ENCODE measurements at places on chromosomes 1 and 21.

- DNase-seq = no peak
Measured at GRCh38 chr21:21750124-21750825, 752.1 kb downstream of the NCAM2 start.

DNA sequence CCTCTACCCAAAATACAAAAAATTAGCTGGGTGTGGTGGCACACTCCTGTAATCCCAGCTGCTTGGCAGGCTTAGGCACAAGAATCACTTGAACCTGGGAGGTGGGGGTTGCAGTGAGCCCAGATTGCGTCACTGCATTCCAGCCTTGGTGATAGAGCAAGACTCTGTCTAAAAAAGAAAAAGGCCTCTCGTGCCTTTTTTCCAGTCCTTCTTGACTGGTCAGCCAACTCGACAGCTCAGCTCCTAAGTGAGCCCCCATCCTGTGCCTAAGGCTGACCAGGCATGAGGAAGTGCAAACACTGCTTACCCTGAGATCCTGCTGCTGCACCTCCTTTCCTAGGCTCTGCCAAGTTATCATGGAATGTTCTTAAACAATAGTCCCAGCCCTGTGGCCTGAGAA lies 10.1 kb upstream of the PROK1 start:
- no peak for DNase-seq

- DNase-seq = no peak
Measured at GRCh38 chr1:8687039-8687438, 130.4 kb downstream of the RERE start.

- no peak for DNase-seq
Measured at GRCh38 chr21:32392299-32392879, 423 bp downstream of the URB1 start.

- no peak for DNase-seq
Measured at GRCh38 chr1:982765-983436, 1.0 kb upstream of the PERM1 start.

- no peak for DNase-seq
Measured at GRCh38 chr21:36883532-36884486, 82.7 kb downstream of the HLCS start.

DNA sequence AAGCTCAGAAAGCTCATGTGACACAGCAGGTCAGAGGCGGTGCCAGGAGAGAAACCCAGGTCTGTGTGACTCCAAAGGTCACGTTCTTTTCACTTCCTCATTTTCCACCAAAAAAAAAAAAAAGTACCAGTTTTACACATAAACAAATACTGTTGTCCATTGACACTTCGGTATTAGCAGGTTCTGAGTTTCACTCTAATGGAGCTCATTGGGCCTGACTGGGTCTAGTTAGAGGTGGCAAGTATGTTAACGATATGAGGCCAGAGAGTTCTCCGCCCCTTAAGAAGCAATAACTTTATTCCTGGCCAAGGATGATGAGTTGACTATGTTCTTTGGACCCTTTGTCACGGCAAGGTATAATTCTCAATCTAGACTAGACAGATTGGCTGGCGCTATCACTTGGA lies 30.0 kb upstream of the SDE2 start:
- no peak for DNase-seq

DNA sequence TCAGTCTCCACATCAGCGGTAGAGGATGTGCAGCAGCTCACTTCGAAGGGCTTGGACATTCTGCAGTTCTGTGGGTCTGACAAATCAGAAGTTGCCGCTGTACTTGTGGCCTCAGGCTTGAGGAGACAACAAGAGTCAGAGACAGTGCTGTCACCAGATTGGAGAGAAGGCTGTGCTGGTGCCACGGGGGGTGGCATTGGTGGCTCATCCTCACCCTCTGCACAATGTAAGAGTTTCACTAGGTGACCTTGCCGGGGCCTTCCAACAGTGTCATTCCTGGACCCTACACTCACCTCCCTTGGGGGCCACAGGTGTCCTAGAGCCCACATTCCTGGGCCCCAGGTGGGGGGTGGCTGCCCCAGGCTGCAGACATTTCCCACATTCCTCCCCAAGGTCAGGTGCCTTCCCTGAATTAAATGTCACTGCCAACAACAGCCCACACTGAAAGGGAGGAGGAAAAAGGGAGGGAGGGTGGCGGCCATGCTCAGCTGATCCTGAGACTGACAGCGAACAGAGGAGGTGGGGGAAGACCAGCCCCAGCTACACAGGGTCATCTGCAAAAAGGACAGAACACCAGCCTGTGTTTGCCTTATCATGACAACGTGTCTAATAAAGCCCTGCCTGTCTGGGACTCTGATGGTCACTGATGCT lies 46.4 kb downstream of the TMCC2 start:
- no peak for DNase-seq

DNA sequence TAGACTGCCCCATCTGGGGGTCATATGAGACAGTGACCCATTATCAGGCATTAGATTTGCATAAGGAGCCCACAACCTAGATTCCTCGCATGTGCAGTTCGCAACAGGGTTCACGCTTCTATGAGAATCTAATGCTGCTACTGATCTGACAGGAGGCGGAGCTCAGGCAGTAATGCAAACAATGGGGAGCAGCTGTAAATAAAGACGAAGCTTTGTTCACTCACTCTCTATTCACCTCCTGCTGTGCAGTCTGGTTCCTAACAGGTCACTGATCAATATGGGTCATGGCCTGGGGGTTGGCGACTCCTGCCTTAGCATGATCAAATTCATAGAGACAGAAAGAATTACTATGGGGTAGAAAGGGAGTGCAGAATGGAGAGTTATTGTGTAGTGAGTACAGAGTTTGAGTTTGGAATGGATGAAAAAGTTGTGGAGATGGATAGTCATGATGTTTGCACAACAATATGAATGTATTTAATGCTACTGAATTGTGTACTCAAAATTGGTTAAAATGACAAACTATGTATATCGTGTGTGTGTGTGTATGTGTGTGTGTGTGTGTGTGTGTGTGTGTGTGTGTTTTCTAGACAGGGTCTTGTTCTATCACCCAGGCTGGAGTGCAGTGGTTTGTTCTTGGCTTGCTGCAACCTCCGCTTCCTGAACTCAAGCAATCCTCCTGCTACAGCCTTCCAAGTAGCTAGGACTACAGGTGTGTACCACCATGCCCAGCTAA lies 42.2 kb downstream of the BTF3L4 start:
- DNase-seq = no peak

DNA sequence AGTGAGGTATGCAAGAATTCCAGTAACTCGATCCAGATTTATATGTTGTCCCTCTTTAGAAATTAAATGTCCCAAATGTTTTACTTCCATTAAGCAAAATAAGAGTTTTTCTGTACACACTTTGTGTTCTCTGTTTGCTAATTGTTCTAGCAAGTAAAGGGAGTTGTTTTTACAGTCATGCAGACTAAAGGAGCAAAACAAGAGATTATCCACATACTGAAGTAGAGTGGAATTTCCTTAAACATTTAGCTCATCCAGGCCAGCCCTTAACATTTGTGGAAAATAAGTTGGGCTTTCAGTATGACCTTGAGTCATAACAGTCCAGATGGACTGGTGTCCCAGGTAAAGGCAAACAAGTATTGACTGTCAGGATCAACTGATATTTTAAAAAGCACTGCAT lies 44.1 kb upstream of the TINAGL1 start:
- DNase-seq = no peak

GRCh38 chr1:166069390-166069789 lies 97.4 kb downstream of the FAM78B start:
- DNase-seq = no peak

- DNase-seq = no peak
Measured at GRCh38 chr1:16925635-16926490, 4.1 kb downstream of the CROCC start.

- no peak for DNase-seq
Measured at GRCh38 chr1:70714149-70714548, 303.1 kb downstream of the CTH start.

GRCh38 chr1:73637264-73637663 lies 560.7 kb downstream of the LRRIQ3 start:
- DNase-seq = no peak

DNA sequence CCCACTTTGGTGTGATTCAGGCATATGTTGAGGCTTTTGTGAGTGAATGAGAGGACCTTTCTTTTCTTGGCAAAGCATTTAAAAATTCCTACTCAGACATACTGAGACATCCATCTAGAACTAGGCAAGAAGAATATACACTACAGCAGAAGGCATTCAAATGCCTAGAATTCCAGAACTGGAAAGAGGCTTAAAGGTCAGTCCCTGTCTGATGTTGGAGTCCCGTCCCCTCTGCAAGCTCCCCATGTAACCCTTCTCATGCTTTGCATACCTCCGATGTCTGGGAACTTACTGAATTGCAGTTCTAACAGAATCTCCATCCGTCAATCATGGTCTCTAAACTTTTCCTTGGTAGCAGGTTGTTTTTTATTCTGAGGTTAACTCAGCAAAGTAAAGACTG lies 152.9 kb downstream of the ATP6V1G3 start:
- no peak for DNase-seq

GRCh38 chr1:27650539-27651175 lies 15.7 kb upstream of the FGR start:
- no peak for DNase-seq

DNA sequence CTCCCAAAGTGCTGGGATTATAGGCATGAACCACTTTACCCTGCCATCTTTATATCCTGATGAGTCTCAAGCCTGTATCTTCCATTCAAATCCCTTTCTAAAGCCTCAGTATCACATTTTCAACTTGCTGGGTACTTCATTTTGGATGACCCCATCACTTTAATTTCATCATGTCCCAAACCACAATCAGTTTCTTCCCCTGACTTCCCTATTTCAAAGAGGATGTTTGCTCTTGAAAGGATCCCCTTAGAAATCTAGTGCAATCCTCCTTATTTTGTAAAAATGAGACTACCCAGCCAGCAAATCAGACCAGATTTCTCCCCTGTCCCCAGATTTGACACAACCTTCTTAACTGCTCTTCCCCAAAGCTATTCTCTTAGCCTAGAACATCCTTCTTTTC lies 7.0 kb upstream of the TRIT1 start:
- DNase-seq = no peak

DNA sequence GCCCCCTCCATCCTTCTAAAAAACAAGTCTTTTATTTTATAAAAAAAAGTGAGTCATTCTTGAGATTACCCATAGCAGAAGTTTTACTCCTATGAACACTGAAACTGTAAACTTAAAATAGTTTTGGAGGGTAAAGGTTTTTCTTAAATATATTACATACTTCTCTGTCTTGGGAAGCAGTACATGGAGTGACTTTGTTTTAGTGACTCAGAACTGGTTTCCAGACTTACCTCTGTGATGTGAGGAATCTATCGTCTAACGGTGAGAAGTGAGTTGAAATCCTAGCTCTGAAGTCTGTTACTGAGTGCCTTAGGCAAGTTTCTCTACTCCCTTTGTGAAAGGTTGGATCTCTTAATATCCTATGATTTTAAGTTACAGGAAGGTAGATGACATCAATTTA lies 176.3 kb upstream of the POU3F1 start:
- DNase-seq = no peak

DNA sequence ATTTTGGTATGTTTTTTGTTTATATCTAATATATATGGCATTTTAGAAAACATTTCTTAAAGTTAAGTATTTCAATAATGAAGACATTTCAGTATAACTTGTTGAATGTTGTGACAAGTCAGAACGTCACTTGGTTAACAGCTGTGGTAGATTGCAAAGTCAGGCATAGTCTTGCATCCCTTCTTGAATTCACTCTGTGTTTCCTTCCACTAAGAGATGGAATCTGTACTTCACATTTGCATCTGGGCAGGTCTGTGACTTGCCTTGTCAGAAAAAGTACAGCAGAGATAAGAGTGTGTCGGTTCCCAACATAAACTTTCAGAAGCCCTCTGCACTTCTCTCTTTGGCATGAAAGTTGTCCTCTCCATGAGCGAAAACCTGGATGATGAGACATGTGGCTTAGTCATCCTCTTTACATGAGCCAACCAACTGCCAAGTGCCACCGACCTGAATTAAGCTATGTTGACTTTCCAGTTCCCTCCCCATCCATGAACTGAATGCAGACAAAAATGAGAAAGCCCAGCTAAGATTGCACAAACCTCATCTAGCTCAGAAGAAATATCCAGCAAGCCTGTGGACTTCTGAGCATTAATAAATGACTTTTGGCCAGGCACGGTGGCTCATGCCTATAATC lies 1730.2 kb downstream of the MRPL39 start:
- DNase-seq = no peak

- no peak for DNase-seq
Measured at GRCh38 chr1:34018285-34018684, 146.7 kb downstream of the CSMD2 start.

- DNase-seq = no peak
Measured at GRCh38 chr21:17660452-17660851, 47.8 kb upstream of the BTG3 start.

- DNase-seq = no peak
Measured at GRCh38 chr1:25793585-25794170, 6.3 kb upstream of the SELENON start.

- no peak for DNase-seq
Measured at GRCh38 chr1:1604374-1605033, 4.6 kb upstream of the FNDC10 start.

DNA sequence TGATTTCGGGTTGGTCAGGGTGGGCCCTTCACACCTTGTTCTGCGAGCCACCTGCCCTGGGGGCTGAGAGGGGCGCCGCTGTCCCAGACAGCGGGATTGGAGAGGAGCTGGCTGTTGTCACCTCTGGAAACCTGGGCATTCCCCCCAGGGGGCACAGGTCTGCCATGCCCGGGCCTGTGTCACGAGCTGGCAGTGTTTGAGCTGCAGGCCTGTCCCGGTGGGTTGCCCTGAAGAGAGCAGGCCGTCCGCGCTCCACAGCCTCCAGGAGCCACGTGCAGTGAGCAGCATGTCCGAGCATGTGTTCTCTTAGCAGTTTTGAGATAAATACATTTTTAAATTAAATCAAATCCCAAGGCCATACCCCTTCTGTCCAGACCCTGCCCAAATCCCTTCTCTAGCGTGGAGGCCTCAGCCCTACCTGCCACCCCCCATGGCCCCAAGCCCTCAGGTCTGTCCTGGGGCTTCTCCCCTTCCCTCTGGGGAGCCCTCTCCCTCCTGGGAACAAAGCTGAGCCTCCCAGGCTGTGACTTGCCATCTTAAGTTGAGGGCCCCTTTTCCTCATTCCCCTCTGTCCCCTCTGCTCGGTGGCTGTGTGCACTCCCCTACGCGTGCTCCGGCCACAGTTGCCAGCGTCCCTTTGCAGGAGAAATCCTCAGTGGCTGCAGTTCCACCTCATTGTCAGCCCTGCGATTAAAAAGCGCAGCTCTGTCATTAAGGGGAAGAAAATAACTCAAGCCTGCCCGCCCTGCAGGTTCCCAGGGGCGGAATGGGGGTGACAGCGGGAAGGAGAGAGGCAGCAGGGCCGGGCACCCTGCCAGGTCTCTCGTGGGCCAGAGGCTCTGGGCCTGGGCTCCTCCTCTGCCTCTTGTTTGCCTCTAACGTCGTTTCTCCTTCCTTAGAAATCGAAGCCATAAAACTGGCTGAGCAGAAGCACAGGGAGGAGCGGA lies 26.6 kb downstream of the SLX9 start:
- DNase-seq = no peak

GRCh38 chr1:1982379-1983232 lies 21.0 kb downstream of the CFAP74 start:
- no peak for DNase-seq

- no peak for DNase-seq
Measured at GRCh38 chr1:75785320-75785982, 605 bp upstream of the RABGGTB start.

All from activated T-cell treated with anti-CD3 and anti-CD28 coated beads, Interleukin-2, amount 50 U/mL, for 48 hours (primary cell).